Upper lobe of right lung (tissue), 1 donor: ENCODE measurements at places on chromosomes 16 and 17. TPM values are rescaled to one million over a fixed set of nuclear protein-coding genes. Genes with fewer than 3 reads are reported as not detected.
A peak's percentile ranks its signal among the peaks of the same experiment; 100 is the strongest.

DNA sequence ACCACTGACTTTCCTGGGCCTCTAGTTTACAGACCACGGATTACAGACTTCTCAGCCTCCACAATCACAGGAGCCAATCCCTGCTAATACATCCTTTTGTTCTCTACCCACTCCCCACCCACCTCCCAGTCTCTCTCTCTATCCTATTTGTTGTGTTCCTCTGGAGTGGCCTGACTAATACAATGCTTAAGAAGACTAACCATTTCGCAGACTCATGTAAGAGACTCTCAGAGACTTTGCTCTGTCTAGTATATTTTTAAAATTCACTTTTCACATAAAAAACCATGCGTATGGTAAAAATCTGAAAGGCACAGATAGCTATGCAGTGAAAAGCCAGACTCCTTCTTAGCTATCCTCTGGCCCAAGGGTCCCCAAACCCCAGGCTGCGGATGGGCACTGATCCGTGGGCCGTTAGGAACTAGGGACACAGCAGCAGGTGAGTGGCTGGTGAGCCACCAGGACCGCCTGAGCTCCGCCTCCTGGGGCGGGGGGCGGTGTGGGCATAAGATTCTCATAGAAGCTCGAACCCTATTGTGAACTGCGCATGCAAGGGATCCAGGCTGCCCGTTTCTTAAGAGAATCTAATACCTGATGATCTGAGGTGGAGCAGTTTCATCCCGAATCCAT, 7.6 kb downstream of the PIK3R6 start:
- DNase-seq = no peak
- no peak overlapping the region for H3K27ac ChIP-seq
- H3K4me3 ChIP-seq = no peak overlapping the region
- peaks cover 9% of the 10 kb centered on the region for H3K27me3 ChIP-seq

GRCh38 chr17:61175298-61176142, 224.1 kb upstream of the TBX2 start:
- DNase-seq = no peak
- no peaks in the 10 kb centered on the region for H3K4me1 ChIP-seq
- H3K36me3 ChIP-seq = no peaks in the 10 kb centered on the region
- no peak overlapping the region for H3K27ac ChIP-seq

GRCh38 chr16:24344784-24345183, 88.6 kb downstream of the CACNG3 start:
- H3K27me3 ChIP-seq = no peaks in the 10 kb centered on the region
- no peaks in the 10 kb centered on the region for H3K4me1 ChIP-seq
- H3K4me3 ChIP-seq = no peak overlapping the region
- H3K36me3 ChIP-seq = no peaks in the 10 kb centered on the region
- H3K27ac ChIP-seq = no peak overlapping the region

DNA sequence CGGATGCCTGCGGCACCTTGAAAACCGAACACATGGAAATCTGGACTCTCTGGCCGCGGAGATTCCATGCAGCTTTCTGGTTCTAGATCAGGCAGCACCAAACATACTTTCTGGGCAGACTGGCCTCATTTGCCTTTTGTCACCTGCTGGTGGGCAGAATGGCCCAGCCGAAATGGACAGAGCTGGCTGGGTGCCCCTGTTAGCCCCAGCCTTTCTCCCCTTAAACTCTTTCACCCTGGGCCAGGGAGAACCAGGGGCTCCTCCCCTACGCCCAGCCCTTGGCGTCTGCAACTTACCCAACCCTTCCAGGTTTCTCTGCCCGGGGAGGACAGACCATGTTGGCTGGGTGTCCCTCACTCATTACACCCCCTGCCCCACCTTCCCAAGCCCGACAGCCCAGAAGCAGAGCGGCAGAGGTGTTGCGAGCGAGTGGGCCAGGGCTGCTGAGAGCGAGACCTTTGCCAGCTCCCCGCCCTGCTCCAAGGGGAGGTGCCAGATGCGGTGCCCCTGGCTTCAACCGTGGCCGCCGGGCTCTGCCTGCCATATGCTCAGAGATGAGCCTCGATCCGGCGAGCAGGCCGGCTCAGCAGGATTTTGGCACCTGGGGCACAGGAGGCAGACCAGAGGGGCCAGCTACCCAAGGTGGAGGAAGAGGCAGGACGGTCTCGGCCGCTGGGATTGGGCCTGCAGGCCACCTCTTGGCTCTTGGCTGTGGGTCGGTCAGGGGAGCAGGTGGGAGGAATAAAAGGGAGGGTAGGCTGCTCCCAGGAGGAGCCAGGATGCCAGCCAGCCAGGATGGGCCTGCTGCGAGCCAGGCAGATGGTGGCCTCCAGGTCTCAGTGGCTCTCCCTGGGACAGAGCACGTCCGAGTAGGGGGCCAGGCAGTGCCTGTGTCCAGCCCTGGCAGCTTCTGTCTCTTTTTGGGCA, 191.3 kb downstream of the NTN1 start:
- H3K27ac ChIP-seq = no peak overlapping the region
- DNase-seq = no peak
- H3K4me3 ChIP-seq = no peak overlapping the region

DNA sequence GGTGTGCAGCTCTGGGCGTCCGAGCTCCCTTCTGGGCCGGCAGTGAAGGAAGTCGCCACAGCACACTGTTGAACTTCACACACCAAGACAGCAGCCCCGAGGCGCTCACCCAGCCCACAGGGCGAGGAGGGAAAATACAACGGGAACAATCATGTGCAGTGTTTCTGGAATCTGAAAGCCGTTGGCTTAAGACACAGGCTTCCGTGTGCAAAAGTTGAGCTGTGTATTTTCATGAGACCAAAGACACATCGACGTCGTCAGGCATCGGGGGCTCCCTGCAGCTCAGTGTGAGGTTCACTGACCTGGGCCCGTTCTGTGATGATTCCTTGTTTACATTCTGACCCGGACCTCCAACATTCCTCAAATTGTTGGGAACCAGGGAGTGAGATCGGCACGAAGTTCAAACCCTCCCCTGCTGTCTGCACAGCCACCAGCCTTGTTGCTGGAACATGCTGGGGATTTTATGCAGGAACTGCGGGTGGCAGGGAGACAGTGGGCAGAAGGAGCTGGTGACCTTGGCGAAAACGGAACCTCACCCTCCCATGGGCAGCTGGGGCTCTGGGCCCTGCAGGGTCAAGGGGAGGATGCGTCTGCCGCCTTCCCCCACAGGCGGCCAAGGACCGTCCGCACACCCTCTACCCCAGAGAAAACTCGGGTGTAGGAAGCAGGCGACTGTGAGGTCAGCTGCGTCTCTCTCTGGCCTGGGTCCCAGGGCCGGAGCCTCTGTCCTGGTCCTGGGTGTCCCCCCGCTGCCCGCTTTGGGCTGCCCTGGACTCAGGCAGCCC, 72.2 kb downstream of the METRNL start:
- no peaks in the 10 kb centered on the region for H3K36me3 ChIP-seq
- H3K4me1 ChIP-seq = peaks cover 11% of the 10 kb centered on the region
- no peak overlapping the region for H3K27ac ChIP-seq
- H3K4me3 ChIP-seq = no peak overlapping the region

- no peaks in the 10 kb centered on the region for H3K27me3 ChIP-seq
- H3K4me1 ChIP-seq = no peaks in the 10 kb centered on the region
- no peaks in the 10 kb centered on the region for H3K36me3 ChIP-seq
- H3K27ac ChIP-seq = no peak overlapping the region
- no peak overlapping the region for H3K4me3 ChIP-seq
Measured at GRCh38 chr17:7818746-7819645, 15.0 kb upstream of the KDM6B start.

GRCh38 chr16:74898659-74899058, 86.3 kb downstream of the WDR59 start:
- no peaks in the 10 kb centered on the region for H3K4me1 ChIP-seq
- H3K27ac ChIP-seq = no peak overlapping the region
- DNase-seq = no peak
- H3K4me3 ChIP-seq = no peak overlapping the region

DNA sequence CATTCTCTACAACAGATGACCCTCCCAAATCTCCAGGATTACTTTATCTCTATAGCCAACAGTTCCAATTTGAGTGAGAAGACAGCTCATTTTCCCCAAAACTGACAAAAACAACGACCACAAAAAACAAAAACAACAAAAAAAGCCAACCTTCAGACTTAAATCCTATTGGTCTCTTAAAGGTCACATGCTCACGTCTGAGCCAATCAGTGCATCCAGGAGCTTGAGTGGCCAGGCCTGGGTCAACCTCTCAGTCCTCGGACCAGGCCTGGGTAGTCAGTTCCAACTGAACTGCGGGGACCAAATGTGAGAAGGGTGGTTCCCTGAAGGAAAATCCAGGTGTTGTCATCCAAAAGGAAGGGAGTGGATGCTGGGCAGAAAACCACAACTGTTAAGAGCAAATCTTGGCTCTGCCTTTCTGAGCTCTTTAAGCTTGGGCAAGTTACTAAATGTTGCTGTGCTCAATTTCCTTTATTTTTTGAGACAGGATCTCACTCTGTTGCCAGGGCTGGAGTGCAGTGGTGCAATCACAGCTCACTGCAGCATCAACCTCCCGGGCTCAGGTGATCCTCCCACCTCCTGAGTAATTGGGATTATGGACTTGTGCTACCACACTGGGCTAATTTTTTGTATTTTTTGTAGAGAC, 43.0 kb upstream of the MSI2 start:
- H3K4me3 ChIP-seq = no peak overlapping the region
- no peak overlapping the region for H3K27ac ChIP-seq
- no peak for DNase-seq
- no peaks in the 10 kb centered on the region for H3K27me3 ChIP-seq
- no peaks in the 10 kb centered on the region for H3K4me1 ChIP-seq

GRCh38 chr16:70696952-70697593, 11.2 kb upstream of the MTSS2 start:
- H3K27ac ChIP-seq = peak overlapping the region; percentile 60
- DNase-seq = peak; percentile 82
- no peaks in the 10 kb centered on the region for H3K27me3 ChIP-seq
- H3K4me3 ChIP-seq = no peak overlapping the region
- H3K4me1 ChIP-seq = peaks cover 61% of the 10 kb centered on the region
- peaks cover 11% of the 10 kb centered on the region for H3K36me3 ChIP-seq

GRCh38 chr17:6285486-6285885, 149.4 kb downstream of the AIPL1 start:
- no peaks in the 10 kb centered on the region for H3K27me3 ChIP-seq
- H3K4me3 ChIP-seq = no peak overlapping the region
- DNase-seq = no peak
- no peaks in the 10 kb centered on the region for H3K4me1 ChIP-seq
- H3K36me3 ChIP-seq = no peaks in the 10 kb centered on the region

GRCh38 chr16:76280421-76281215, 3.4 kb downstream of the CNTNAP4 start:
- no peak overlapping the region for H3K4me3 ChIP-seq
- no peak for DNase-seq
- H3K27me3 ChIP-seq = peaks cover 4% of the 10 kb centered on the region
- H3K36me3 ChIP-seq = no peaks in the 10 kb centered on the region

DNA sequence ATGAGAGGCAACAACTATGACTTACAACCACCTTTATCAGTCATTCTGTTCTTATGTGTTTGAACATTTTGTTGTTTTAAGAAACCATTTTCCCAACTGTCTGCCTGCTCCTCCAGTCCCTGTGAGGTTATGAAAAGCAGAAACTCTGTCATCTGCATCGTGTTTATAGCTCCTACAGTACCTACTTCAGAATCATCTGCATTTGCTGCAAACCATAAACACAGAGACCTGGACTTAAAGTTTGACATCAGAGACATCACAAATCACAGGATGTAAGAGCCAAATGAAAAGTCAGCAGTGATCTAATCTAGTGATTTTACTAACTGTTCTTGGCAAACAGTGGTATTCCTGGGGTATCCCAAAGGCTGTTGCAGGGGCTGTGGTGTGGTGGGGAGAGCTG, 55.2 kb downstream of the CDH11 start:
- no peaks in the 10 kb centered on the region for H3K27me3 ChIP-seq
- DNase-seq = no peak
- peaks cover 1% of the 10 kb centered on the region for H3K4me1 ChIP-seq
- H3K36me3 ChIP-seq = no peaks in the 10 kb centered on the region

DNA sequence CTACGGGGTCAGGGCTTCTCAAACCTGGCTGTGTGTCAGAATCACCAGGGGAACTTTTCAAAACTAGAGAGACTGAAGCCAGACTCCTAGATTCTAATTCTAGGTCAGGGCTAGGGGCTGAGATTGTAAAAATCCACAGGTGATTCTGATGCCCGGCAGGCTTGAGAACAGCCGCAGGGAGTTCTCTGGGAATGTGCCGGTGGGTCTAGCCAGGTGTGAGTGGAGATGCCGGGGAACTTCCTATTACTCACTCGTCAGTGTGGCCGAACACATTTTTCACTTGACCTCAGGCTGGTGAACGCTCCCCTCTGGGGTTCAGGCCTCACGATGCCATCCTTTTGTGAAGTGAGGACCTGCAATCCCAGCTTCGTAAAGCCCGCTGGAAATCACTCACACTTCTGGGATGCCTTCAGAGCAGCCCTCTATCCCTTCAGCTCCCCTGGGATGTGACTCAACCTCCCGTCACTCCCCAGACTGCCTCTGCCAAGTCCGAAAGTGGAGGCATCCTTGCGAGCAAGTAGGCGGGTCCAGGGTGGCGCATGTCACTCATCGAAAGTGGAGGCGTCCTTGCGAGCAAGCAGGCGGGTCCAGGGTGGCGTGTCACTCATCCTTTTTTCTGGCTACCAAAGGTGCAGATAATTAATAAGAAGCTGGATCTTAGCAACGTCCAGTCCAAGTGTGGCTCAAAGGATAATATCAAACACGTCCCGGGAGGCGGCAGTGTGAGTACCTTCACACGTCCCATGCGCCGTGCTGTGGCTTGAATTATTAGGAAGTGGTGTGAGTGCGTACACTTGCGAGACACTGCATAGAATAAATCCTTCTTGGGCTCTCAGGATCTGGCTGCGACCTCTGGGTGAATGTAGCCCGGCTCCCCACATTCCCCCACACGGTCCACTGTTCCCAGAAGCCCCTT, 10.9 kb downstream of the STH start:
- no peaks in the 10 kb centered on the region for H3K36me3 ChIP-seq
- no peak for DNase-seq
- no peaks in the 10 kb centered on the region for H3K27me3 ChIP-seq
- H3K27ac ChIP-seq = no peak overlapping the region
- no peak overlapping the region for H3K4me3 ChIP-seq

DNA sequence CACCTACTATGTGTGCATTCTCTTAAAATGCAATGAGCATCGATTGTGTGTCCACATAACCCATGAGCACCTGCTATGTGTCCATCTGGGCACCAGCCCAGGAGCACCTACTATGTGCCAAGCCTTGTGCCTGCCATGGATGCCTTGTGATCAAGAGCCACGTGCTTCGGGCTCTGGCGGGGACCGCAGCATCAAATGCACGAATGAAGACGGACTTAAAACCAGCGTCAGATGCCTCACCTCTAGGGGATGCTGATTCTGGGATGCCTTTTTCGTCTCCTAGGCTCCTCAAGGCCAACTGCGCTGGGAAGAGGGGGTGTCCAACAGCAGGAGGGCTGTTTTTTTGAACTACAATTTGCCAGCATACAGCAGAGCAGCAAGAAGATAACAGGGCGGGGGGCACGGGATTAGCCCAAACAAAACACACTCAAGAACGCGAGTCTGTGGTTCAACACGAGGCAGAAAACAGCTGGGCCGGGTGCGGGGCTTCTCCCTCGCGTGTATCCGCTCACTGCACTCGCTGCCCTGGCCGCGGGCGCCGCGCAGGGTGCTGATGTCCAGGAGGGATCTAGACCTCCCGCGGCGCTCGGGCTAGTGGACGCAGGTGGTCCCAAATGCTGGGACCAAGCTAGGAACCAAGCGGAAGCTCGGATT, 1.2 kb upstream of the GLIS2 start:
- peak; percentile 76 for DNase-seq
- H3K27ac ChIP-seq = peak overlapping the region; percentile 92
- no peaks in the 10 kb centered on the region for H3K36me3 ChIP-seq

Gene TBX2
- 122 TPM for total RNA-seq

Gene GAS2L2
- not detected for total RNA-seq

Gene ACAP1
- 23.2 TPM for total RNA-seq

Gene MPV17L
- 1.6 TPM for total RNA-seq

Gene UMOD
- not detected for total RNA-seq

Gene EPN3
- 0.09 TPM for total RNA-seq
